ENCODE measurements at places on chromosomes 1 and 21.

DNA sequence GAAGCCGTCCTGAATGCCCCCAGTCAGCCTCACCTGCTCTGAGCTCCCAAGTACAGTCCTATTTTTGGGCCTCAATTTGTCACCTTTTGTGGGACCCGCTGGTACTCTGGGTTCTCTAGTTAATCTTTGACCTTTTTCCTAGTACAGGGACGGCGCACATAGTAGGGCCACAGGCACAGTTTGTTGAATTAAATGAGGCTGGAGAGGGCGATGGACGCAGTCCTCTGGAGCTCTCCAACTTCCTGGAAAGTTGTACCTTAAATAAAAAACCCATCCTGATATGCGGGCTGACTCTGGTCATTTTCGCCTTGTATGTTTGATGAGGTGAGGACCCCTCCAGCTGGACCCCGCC, 4.8 kb downstream of the FAM110D start:
- no peak for DNase-seq

GRCh38 chr1:228013131-228013934, 6.5 kb downstream of the WNT3A start:
- DNase-seq = no peak

DNA sequence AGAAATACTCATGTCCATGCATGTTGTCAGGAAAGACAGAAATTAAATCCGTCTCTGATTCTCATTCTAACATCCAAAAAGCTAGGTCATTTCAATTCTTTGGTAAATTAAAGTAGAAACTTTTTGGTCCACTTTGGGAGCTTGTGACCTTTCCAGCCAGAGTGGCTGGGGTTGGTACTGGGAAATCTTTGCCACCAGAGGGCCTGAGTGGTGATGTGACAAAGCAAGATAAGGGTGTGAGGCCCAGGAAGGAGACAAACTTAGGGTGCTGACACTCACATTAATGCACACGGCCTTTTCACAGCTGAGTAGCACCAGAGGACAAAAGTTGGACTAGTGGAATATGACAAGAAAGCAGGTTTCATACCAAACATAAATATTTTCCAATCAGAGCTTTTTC, 144.3 kb downstream of the DNM3 start:
- DNase-seq = no peak

- no peak for DNase-seq
Observed at GRCh38 chr1:48841966-48842365, 65.3 kb upstream of the BEND5 start.

DNA sequence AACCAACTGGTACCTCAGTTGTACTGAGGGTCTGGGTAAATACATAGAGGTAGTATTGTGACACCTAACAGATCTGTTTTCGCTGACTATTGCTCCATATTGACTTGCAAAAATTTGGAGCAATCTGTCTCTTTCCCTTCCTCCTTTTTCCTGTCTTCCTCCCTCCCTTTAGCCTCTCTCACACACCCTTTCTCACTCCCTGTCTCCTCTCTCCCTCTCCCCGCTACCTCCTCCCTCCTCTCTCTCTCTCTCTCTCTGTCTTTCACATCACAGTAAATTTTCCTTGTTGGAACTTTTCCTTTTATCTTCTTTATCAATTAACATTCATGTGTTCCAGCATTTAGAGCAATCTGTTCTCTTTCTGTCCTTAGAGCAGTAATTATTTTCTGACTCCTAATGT, 278.2 kb downstream of the NTNG1 start:
- no peak for DNase-seq

DNA sequence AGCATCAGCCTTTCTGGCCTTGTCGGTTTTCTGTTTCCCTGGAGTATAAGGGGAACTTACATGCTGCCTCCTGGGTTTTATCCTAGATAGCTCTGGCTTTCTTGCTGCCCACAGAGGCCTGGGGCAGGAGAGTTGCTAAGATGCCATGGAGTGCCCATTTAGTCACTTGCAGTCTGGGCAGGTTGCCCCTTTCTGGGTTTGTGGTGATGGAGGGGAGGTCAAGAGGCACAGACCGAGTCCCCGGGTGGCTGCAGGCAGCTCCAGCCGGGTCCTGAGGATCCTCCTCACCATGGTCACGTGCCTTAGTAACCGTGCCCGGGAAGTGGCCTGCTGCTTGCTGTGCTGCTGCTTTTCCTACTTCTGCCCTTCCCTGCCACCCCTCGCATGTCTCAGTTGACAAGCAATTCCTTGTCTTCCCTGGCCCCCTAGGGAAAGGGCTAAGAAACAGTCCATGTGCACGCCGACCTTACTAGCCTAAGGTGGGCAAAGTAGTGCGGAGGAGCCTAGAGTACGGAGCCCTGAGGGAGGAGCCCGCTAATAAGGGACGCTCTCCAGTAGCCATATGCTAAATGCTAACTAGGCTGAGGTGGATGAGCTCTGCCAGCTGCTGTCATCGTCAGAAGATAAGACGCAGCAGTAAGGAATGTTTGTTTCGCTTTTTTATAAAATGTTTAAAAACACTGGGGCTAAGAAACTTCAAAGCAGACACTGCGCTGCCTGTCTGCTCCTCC, 34.8 kb downstream of the CLCA1 start:
- no peak for DNase-seq

GRCh38 chr1:209797978-209798639, 7.8 kb downstream of the IRF6 start:
- no peak for DNase-seq

- DNase-seq = no peak
Observed at GRCh38 chr1:89451011-89451410, 73.6 kb upstream of the LRRC8B start.

GRCh38 chr1:54461731-54462596, 55.8 kb upstream of the SSBP3 start:
- no peak for DNase-seq

DNA sequence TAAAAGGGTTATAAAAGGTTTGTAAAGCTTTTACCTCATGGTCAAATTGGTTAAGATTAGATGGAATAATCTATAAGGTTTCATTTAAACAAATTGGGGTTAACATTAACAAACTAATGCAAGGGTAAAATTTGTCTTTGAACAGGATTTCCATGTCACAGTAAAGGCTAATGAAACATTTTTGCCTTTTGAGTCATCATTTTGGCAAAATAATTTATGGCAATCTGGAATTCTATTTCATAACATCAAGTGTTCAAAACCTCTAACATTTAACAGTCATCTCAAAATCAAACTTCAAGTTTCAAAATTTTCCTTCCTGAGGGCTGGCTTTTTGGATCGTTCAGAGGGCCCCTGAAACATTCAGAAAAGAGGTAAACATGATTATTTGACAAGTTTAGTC, 6.6 kb upstream of the CD46 start:
- no peak for DNase-seq

- DNase-seq = no peak
Observed at GRCh38 chr1:233614173-233614742, 352 bp downstream of the KCNK1 start.

DNA sequence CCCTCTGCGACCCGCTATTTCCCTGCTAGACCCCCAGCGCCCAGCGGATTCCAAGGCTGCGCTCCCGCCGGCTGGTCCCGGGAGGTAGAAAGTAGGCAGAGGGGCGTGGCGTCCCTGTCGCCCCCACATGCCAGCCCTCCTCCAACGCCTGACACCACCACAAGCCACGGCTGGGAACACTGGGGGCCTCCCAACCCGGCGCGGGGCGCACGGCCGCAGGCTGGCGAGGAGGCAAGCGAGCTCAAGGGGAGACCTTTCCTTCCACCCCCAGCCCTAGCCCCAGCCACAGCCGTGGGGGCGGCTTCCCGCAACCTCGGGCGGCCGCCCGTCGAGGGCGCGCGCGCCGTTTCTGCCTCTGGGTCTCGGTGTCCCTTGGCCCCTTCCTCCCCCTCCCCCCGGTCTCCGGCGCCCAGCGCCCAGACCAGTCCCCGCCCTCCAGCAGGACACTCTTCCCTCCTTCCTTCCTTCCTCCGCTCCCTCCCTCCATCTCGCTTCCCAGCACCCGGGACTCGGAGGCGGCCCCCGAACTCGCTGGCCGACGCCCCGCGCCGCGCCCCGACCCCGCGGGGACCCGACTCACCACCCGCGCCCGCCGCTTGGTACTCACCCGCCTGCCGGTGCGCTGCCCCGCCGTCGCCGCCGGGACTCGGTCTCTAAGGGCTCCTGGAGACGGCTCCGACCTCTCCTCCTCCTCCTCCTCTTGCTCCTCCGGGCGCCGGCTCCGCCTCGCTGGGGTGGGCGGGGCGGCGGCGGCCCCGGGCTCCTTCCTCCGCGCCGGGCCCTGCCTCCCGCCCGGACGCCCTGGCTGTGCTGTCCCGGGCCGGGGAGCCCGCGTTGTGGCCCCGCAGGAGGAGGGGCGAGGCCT, at the start of gene GNG12:
TSS of gene GNG12 (minus strand) at position 731 of the 865 bp plus-strand sequence. CDS start 125,781 bp downstream, outside the sequence.
- DNase-seq = no peak

GRCh38 chr1:13461977-13462376, 51.7 kb downstream of the PRAMEF20 start:
- DNase-seq = no peak

DNA sequence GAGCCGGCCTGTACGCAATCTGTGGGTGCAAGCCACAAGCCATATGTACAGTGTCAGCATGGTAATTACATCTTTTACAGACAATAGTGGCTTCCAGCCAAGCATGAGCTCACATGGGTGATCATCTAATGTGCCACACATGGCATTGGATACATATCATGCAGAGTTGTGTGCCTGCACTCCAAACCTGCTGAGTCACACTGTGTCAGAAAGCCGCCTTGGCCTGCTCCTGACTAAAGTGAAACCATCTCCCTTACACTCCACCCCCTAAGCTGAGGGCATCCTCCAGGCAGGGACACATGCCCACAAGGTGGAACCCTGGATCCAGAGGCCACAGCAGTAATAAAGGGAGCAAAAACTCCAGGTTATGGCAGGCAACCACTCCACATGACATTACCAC, 72.5 kb downstream of the KCNT2 start:
- no peak for DNase-seq

DNA sequence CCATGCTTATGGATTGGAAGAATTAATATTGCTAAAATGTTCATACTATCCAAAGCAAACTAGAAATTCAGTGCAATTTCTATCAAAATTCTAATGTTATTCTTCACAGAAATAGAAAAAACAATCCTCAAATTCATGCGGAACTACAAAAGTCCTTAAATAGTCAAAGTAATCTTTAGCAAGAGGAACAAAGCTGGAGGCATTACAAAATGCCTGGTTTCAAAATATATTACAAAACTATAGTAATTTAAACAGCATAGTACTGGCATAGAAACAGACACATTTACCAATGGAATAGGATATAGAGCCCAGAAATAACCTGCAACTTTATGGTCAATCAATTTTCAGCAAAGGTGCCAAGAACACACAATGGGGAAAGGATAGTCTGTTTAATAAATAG, 3.8 kb downstream of the CTSS start:
- no peak for DNase-seq

GRCh38 chr1:11341901-11342552, 69.0 kb downstream of the UBIAD1 start:
- DNase-seq = no peak

DNA sequence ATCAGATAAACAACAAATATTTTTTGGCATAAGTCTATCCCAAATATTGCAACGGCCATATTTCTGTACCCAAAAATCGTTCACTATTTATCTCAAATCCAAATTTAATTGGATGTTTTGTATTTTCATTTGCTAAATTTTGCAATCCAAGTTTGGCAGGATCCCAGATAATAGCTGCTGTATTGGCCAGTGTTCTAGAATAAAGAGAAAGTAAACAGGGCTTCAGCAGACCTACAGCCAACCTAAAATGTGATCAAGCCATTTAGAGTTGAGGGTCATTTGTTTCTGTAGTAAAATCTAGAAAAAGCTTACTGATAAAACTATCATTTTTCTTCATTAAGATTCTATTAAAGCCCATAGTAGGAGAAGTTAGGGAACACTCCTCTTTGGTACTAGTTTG, 506.6 kb upstream of the PTBP2 start:
- no peak for DNase-seq

DNA sequence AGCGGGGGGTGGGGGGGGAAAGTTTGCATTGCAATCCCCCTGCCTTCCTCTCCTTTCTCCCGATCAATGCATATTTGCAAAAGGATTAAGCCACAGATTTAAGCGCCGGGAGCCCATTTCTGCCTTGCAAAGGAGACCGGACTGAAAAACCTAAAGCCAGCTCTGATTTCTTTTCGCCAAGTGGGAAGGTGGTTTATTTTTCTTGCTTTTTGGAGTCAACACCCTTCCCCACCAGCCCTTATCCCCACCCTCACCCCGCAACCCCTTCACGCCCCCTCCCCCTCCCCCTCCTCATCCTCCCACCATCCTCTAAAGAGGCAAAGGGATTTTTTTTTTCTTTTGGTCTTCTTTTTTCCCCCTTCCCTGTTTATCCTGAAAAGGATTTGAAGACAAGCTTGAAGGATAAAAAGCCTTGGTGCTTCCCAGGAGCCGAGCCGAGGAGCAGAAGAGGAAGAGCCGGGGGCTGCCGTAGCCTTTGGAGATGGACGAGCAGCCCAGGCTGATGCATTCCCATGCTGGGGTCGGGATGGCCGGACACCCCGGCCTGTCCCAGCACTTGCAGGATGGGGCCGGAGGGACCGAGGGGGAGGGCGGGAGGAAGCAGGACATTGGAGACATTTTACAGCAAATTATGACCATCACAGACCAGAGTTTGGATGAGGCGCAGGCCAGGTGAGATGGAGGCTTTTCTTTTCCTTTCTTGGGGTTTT, 513 bp downstream of the PBX1 start:
- no peak for DNase-seq

All from stimulated activated CD8-positive, alpha-beta memory T cell treated with anti-CD3 and anti-CD28 coated beads, Interleukin-15, amount 100 ng/mL, for 24 hours (primary cell).